ENCODE measurements at places on chromosomes 12 and 14.
A peak's percentile ranks its signal among the peaks of the same experiment; 100 is the strongest.

DNA sequence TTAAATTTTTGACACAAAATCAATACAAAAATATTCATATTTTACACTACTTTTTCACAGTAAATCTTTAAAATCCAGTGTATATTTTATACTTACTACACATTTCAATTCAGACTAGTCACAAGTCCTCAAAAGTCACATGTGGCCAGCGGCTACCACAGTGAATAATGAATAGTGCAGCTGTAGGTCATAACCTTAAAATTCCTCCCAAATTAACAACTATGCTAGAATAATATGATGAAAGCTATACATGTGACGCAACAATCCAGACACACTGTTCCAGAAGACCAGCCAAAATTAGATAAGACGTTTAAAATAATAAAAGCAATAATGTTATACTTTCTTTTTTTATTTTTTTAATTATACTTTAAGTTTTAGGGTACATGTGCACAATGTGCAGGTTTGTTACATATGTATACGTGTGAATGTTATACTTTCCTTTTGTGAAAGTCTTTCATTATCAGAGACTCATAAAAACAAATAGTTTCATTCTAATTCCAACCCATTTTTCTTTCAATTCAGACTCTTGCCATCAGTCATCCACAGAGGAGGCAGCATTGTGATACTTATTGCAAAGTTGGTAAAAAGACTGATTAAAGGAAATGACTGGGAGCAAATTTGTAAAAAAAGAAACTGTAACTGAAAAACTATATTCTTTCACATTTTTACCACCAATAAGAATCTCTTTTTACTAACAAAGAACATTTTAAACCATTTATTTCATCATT lies 67.0 kb downstream of the C2CD5 start:
- DNase-seq: peak; percentile 55

- DNase-seq: no peak
Observed at GRCh38 chr14:95097385-95097784, 59.9 kb downstream of the DICER1 start.

DNA sequence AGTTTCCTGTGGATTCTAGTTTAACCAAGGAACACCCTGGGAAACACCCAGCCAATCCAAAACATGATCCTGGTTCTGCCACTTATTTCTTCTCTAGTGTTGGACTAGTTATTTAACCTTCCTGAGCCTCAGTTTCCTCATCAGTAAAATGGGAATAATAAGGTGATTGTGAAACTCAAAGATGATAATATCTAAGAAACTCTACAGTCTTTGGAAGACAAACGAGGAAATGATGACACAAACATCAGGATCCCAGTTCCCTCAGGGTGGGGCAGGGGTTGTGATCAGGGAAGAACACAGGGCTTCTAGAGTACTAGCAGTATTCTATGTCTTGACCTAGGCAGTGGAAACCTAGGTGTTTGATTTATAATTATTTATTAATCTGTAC lies 18.1 kb upstream of the TMEM106C start:
- no peak for DNase-seq

DNA sequence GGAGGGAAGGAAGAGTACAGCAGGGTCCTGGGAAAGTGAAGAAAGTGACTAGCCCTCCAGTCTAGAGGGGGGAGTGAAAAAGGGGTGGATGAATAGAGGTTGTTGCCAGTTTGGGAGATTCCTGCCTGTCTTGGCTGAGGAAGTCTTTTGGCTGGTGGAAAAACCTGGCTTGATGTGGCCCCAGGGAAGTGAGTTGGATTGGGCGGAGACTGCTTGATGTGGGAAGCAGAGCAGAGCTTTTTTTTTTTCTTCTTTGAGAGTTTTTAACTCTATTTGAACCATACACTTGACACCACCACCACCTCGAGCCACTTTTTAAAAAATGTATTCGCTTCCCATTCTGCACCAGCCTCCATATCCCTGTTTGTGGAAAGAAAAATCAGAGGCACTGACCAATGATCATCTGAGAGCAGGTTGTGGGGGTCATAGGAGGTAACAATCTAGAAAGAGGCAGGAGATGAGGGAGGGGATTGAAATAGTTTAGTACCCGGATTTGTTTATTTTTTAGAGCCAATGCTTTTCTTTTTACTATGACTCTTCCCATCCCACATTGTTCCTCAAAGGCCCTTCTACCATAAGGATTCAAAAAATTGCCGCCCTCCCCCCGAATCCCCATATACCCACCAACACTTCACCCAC lies 690 bp upstream of the DTX3 start:
- DNase-seq: no peak

DNA sequence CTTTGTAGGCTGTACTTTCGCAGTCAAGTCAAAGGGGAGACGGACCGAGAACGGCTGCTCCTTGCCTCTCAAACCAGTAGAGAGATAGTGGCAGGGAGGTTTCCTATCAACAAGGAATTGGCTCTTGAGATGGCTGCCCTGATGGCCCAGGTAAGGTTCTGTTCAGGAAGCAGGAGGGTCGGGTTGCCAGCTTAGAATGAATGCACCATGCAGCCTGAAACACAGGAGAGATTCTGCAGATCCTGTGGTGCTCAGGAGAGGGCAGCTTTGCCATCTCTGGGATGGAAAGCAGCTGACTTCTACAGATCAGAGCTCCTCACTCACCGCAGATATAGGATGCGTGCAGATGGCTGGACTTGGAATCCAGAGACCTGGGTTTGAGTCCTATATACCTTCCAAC lies 18.0 kb downstream of the PIGH start:
- DNase-seq: no peak

- DNase-seq: no peak
Observed at GRCh38 chr12:52945389-52946232, 3.3 kb upstream of the KRT18 start.

- DNase-seq: no peak
Observed at GRCh38 chr12:121810833-121811433, 7.1 kb downstream of the SETD1B start.

DNA sequence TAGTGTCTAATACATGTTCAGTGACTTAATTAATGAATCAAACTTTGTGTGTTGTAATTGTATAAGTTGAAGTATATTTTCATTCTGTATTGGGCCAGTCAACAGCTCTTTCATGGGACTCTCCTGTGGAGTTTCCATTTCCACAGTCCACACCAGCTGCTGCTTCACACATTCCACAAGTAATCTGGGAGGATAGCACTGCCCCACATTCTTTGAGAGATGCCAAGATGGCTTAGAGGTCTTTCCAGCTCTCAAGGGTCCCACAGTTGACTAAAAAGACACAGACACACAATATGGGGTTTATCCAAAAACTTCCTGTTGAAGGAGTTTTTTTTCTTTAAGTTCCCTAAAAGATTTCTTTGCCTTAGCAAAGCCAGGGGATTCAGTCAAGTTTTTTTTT lies 408.3 kb downstream of the AACS start:
- DNase-seq: no peak

DNA sequence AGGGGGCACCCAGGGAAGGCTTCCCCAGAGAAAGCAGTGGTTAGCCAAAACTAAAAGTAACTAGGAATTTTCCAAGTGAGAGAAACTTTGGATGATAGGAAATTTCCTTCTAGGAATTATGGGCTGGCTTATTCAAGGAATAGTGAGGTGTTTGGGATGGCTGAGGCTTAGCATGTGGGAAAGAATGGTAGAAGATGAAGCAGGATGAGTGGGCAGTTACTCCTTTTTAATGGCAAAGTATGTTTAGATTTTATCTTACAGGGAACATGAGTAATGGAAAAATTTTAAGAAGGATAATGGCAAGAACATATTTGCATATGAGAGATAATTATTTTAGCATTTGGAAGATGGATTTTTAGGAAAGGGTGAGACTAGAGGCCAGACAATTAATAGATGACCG lies 197.6 kb downstream of the SLC38A4 start:
- DNase-seq: no peak

- no peak for DNase-seq
Observed at GRCh38 chr12:128557231-128557630, 266.5 kb downstream of the SLC15A4 start.

- DNase-seq: no peak
Observed at GRCh38 chr14:95480109-95480886, 36.2 kb downstream of the SYNE3 start.

GRCh38 chr12:24948757-24949722 lies at the start of gene BCAT1:
Gene BCAT1 (minus strand): TSS chr12:24949101. CDS start chr12:24948932, 169 bp downstream.
- DNase-seq: no peak

- DNase-seq: no peak
Observed at GRCh38 chr12:31370531-31371255, 44.7 kb upstream of the SINHCAF start.

GRCh38 chr14:79040790-79041189 lies 870.6 kb downstream of the NRXN3 start:
- no peak for DNase-seq

- DNase-seq: no peak
Observed at GRCh38 chr14:82642425-82642824, 1108.8 kb upstream of the SEL1L start.

DNA sequence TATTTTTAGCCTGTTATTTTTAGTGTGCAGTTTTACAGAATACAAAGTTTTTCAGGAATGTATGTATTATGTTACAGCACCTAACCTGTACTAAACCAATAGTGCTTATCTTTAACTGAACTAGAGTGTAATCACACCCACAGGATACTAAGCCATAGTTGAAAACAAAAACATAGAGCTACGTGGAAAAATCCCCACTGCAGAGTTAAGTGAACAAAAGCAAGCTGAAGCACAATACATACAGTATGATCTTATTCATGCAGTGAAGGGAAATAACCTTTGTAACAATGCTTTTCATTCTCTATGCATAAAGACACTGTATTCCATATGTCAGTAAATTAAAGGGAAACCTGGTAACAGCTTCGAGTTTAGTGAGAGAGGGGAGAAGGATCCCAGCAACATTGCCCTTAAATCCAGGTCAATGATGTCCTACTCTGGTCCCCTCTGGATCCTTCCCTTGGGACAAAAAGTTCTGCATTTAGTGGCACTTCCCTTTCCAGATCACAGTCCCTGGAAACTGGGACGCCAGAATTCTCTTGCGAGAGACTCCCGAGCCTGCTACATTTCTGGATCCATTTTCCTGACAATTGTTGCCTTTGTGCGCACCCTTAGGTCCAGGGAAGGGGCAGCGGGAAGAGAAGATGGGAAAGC lies 121.3 kb upstream of the CCND2 start:
- no peak for DNase-seq

DNA sequence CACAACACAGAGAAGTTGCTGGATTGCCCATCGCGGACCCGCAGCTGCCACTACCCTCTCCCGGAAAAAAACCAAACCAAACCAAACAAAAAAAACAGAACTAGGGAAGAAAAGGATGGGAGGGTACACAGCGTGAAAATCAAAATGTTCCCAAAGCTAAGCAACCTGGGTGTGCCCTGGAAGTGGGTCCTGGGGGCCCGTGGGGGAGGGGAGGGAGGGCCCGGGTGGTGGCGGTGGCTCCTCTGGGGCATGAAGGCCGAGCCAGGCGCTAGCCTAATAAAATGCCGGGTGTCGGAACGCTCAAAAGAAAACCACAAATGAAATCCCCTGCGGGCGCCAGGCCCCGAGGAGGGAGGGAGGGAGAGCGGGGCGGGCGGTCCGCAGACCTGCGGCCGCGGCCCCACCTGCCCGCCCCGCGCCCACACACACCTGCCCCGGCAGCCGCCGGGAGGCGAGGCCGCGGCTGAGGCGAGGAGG lies 787 bp downstream of the HECTD4 start:
- DNase-seq: no peak

DNA sequence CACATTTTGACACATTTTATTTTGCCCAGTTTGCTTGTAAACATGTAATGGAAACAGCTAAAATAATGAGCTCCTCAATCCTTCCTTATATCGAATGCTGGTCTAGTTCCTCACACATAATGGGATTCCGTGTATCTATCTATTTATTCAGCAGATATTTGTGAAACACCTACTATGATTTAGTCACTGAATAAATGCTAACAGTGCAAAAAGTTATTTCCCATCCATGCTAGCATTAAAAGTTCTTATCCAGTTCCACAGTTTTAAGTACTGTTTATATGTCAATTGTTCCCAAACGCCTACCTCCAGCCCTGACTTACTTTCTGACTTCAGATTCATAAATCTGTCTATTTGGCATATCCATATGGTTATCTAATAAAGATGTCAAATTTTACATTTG lies 1788.7 kb upstream of the FLRT2 start:
- DNase-seq: no peak

GRCh38 chr14:95119336-95119735 lies 38.0 kb downstream of the DICER1 start:
- no peak for DNase-seq

DNA sequence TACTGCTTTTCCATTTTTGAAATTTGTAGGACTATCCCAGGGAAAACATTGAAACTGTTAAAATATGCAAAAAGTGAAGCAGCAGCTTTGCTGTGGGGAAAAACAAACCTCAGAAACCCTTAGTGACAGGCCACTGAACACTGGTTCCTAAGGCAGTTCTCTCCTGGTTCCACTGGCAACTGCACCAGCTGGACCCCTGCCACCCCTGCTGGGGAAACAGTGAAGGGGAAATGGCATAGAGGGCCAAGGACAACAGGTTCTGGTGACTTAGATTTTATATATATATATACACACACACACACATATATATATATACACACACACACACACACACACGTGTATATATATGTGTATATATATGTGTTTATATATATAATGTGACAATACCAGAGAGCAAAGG lies 16.2 kb upstream of the KRT7 start:
- no peak for DNase-seq

DNA sequence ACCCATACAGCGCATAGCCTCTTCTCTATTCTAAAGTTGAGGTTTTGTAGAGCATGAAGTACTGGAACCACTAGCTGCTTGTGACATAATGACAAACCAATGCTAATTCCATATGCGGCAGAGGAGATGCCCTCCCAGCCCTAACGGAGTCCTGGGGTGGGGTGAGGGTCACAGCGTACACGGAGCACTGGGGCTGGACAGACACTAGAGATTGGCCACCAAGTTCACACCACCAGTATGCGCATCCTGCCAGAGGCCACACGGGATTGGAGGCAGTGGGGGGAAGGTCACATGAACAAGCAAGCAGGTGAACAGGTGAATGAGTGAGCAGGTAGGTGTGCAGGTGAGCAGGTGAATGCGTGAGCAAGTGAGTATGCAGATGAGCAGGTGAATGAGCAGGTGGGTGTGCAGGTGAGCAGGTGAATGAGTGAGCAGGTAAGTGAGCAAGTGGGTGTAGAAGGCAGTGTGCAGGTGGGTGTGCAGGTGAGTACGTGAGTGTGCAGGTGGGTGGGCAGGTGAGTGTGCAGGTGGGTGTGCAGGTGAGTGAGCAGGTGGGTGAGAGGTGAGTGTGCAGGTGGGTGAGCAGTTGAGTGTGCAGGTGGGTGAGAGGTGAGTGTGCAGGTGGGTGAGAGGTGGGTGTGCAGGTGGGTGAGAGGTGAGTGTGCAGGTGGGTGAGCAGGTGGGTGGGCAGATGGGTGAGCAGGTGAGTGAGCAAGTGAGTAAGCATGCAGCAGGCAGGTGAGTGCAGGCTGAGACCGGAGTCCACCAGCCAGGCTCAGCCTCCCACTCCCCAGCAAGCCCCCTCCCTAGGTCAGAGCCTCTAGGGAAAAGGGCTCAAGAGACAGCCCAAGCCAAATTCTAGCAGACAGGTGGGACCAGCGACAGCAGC lies 52.7 kb downstream of the CCDC85C start:
- DNase-seq: no peak

GRCh38 chr14:91805659-91806058 lies 61.7 kb downstream of the TC2N start:
- DNase-seq: no peak

Data from astrocyte of the cerebellum (primary cell).